Effector memory CD4-positive, alpha-beta T cell (primary cell): ENCODE measurements at places on chromosomes 5 and 9.
A peak's percentile ranks its signal among the peaks of the same experiment; 100 is the strongest.

DNA sequence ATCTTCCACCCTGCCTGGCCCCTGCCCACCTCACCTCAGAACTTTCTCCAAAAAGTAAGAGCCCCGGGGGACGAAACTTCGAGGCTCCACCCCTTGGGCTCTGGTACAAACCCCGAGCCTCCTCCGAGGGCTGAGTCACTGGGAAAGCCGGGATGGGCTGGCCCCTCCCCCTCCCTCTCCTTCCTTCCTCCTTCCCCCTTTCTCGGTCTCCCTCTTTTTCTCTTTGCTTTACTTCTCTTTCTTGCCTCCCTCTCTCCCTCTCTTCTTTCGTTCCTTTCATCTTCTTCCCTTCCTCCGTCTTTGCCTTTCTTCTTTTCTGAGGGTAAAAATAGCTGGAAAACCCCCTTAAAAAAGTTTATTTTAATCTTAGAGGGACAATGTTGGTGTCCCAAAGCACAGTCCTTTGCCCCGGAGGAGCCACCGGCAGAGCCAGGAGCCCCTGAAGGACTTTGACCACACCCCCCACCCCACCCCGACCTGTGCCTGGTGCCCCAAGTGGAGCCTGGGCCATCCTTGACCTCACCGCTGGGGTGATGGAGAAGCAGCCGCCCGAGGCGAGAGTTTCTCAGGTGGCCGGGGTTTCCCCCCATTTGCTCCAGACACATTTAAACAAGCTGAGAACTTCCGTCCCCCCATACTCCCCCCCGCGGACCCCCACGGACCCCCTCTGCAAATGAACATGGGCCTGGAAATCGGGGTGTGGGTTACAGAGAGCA is 5.7 kb upstream of the NOTCH1 start:
- no peak for DNase-seq

DNA sequence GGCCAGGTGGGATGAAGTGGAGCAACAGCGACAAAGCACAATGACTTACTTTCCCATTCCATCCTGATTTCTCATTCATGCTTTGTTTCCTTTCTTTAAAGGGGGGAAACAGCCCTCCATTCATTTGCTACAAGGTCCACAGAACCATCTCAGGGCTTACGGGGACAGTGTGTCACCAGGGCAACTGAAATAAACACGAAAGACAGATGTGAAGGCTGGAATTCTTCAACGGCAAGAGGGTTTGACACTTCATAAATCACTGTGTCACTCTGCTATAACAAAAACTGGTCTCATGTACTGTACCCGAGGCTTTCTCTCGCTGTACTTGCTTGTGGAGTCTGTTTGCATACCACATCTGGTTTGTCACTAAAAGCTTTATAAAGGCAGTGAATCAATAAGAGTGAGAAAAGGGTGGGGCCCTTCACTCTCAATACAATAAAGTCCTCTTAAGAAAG is 150.8 kb downstream of the EFNA5 start:
- DNase-seq: no peak

GRCh38 chr9:136711751-136712689 is at the start of gene DIPK1B:
DIPK1B (plus strand) TSS chr9:136712572; CDS start chr9:136712666, 94 bp downstream.
- no peak for DNase-seq

DNA sequence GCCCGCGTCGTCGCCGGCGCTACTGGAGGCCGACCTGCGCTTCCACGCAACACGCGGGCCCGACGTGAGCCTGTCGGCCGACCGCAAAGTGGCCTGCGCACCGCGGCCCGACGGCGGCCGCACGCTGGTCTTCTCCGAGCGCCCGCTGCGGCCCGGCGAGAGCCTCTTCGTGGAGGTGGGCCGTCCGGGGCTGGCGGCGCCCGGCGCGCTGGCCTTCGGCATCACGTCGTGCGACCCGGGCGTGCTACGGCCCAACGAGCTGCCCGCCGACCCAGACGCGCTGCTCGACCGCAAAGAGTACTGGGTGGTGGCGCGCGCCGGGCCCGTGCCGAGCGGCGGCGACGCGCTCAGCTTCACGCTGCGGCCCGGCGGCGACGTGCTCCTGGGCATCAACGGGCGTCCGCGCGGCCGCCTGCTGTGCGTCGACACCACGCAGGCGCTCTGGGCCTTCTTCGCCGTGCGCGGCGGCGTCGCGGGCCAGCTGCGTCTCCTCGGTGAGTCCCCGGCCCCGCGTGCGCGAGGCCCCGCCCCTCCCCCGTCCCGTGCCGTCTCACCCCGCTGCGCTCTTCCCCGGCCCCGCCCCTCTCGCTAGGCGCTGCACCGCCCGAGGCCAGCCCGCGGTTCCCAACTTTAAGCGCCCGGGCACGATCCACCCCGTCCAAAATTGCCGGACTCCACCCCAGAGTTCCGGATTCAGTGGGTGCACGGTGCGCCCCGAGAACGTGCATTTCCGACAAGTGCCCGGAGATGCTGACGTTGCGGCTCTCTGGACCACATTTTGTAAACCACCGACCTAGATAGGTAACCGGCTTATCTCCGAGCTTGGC is 42.8 kb downstream of the NEURL1B start:
- peak; percentile 56 for DNase-seq

DNA sequence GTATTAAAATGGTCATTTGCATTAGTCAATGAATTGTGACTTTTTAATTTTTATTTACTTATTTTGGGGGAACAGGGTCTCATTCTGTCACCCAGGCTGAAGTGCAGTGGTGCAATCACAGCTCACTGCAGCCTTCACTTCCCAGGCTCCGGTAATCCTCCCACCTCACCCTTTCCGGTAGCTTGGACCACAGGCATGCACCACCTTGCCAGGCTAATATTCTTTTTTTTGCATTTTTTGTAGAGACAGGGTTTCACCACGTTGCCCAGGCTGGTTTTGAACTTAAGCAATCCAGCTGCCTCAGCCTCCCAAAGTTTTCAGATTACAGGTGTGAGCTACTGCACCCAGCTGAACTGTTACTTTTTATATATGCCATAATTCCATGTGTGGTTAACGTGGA is 143.4 kb downstream of the FBXL17 start:
- no peak for DNase-seq

GRCh38 chr9:116072046-116072445 is 81.5 kb upstream of the PAPPA start:
- DNase-seq: no peak

DNA sequence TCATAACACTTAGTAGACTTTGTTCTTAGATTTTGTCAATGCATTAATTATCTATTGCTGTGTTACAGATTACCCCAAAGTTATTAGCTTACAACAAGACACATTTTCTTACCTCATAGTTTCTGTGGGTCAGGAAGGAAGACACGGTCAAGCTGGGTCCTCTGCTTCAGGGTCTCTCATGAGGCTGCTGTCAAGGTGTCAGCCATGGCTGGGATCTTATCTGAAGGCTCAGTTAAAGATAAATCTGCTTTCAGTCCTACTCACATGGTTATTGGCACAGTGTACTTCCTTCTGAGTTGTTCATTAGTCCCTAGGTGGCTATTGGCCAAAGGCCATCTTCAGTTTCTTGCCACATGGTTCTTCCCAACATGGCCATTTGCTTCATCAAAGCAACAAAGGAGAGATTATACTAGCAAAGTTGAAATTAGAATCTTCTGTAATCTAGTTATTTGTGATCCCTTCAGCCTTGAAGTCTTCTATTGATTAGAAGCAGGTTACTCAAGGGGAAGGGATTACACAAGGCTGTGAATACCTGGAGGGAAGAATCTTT is 25.2 kb downstream of the TDRD7 start:
- no peak for DNase-seq

- no peak for DNase-seq
These were observed 31.5 kb upstream of the SEMA4D start for GRCh38 chr9:89529243-89530035.

DNA sequence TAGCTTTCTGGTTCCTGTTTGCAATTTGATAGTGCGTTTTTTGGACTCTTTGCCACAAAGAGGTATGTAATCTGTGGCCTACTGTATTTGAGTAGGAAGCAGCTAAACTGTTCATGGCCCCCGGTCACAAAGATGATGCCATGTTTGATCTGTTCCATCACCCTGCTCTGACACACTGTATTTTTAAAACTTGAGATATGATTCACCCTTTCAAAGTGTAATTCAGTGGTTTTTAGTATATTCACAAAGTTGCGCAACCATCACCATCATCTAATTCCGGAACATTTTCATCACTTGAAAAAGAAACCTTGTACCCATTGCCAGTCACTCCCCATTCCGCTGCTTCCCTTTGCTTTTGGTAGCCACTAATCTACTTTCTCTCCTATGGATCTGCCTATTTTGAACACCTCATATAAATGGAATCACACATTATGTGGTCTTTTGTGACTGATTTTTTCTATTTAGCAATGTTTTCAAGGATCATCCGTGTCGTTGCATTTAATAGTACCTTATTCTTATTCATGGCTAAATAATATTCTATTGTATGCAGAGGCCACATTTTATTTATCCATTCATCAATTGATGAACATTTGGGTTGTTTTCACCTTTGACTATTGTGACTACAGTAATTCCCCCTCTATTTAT is 141.6 kb downstream of the NR3C1 start:
- no peak for DNase-seq

DNA sequence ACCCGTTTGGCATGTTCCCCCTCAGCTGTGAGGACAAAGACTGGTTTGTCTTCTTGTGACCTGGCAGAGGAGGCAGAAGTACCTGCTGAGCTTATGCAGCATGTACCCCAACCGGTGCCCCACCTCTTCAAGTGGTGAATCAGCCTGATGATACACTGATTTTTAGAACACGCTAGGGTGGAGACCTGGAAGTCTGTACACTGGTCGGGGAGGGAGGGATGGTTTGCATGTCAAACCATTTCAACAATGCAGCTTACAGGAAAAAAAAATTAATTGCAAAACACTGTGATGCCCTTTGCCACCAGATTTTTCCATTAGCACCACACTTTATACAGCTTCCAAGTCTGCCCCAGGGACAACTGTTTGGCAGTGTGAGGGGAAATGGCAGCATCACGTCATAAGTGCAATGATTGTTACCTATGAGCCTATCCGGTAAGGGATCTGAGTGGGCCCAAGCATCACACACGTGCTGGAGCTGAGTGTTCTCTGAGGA is 155.1 kb upstream of the DMRT1 start:
- no peak for DNase-seq

- DNase-seq: no peak
These were observed 7.8 kb downstream of the ROR2 start for GRCh38 chr9:91942201-91942600.

- no peak for DNase-seq
These were observed 1.7 kb downstream of the RXFP3 start for GRCh38 chr5:33937707-33938506.

GRCh38 chr5:179786861-179787260 is 6.9 kb upstream of the LTC4S start:
- no peak for DNase-seq

- DNase-seq: no peak
These were observed 14.0 kb downstream of the OR13J1 start for GRCh38 chr9:35856206-35856605.

- DNase-seq: no peak
These were observed 2.3 kb downstream of the MAN2A1 start for GRCh38 chr5:109691996-109692395.

GRCh38 chr9:78261403-78262001 is 25.6 kb downstream of the CEP78 start:
- no peak for DNase-seq

DNA sequence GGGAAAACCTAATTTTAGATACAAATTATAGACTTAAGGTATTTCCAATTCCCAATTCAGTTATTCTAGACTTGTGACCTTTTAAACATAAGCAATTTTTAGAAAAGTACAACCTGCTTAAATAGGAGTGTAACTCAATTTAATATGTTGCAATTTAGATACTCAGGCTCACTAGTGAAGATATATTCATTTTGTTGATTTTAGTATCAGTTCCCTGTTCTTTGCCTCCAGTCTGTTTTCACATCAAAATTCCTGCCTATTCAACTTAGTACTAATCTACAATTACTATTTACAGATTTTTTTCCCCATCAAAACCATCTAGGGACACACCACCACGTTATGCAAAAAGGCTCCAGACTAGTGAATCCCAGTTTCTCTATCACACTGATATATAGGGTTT is 30.4 kb downstream of the PWWP2A start:
- DNase-seq: no peak

GRCh38 chr5:33857037-33857436 is 34.8 kb downstream of the ADAMTS12 start:
- no peak for DNase-seq

DNA sequence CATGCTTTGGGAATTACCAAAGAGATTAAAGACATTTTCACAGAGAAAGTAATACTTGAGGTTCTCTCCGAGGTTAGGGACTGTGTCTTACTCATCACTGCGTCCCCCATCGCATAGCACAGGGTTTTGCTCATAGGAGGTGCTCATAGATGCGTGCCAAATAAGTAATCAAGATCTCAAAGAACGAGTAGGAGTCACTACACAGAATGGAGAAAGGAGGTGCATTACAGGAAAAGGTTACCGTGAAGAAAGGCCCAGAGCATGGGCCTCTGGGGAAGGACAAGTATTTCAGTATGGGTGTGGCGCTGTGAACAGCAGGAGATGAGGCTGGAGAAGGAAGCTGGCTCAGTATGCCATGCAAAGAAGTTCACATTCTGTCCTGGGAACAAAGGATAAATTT is 182.4 kb downstream of the ACTL7B start:
- DNase-seq: no peak

GRCh38 chr5:18483451-18483850 is 849.2 kb downstream of the TAF11L14 start:
- DNase-seq: no peak

GRCh38 chr5:159680095-159680494 is 236.2 kb upstream of the ADRA1B start:
- DNase-seq: no peak

DNA sequence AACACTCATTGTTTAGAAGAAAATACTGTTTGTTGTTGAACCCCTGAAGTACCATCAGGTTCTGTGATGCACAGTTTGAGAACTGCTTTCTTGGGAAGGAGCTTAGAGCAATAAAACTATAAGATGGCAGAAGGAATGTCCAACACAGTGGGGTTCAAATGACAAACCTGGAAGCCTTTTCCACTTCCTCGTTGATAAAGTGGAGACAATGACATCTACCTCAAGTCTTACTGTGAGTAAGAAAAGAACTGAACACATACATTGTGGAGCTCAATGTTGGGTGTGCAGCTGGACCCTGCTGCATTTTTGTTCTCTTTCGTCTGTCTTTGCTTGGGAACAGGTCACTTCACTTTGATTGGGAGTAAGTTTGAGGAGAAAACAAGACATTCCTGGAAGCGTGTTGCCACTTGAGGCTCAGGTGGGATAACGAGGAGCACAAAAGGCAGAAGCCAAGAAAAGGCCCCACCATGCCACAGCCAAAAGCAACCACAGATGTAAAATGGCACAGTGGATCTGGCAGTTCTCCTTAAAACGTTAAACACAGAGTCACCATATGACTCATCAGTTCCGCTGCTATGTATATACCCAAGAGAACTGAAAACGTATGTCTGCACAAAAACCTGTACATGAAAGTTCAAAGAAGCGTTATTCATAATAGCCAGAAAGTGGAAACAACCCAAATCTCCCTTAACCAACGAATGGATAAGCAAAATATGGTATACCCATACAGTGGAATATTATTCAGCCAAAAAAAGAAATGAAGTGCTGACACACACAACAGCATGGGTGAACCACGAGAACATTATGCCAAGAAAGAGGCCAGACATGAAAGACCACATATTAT is 42.9 kb upstream of the SUB1 start:
- DNase-seq: no peak

- no peak for DNase-seq
These were observed 133.0 kb downstream of the SMC2 start for GRCh38 chr9:104227108-104227507.

GRCh38 chr9:110109333-110110092 is 98.4 kb downstream of the C9orf152 start:
- DNase-seq: no peak

GRCh38 chr5:62326302-62326701 is 20.3 kb downstream of the KIF2A start:
- DNase-seq: no peak

GRCh38 chr9:137049544-137050449 is 3.8 kb upstream of the NPDC1 start:
- DNase-seq: peak; percentile 44
